ENCODE measurements at places on chromosomes 4 and X.
A peak's percentile ranks its signal among the peaks of the same experiment; 100 is the strongest.

DNA sequence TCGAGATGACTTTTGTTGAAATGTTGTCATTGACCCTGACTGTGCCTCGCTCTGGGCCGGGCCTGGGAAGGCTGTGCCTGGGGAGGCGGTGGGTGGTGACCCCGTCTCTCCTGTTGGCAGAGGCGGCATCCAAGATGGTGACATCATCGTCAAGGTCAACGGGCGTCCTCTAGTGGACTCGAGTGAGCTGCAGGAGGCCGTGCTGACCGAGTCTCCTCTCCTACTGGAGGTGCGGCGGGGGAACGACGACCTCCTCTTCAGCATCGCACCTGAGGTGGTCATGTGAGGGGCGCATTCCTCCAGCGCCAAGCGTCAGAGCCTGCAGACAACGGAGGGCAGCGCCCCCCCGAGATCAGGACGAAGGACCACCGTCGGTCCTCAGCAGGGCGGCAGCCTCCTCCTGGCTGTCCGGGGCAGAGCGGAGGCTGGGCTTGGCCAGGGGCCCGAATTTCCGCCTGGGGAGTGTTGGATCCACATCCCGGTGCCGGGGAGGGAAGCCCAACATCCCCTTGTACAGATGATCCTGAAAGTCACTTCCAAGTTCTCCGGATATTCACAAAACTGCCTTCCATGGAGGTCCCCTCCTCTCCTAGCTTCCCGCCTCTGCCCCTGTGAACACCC is 36.4 kb downstream of the HTRA3 start:
- no peak for DNase-seq

DNA sequence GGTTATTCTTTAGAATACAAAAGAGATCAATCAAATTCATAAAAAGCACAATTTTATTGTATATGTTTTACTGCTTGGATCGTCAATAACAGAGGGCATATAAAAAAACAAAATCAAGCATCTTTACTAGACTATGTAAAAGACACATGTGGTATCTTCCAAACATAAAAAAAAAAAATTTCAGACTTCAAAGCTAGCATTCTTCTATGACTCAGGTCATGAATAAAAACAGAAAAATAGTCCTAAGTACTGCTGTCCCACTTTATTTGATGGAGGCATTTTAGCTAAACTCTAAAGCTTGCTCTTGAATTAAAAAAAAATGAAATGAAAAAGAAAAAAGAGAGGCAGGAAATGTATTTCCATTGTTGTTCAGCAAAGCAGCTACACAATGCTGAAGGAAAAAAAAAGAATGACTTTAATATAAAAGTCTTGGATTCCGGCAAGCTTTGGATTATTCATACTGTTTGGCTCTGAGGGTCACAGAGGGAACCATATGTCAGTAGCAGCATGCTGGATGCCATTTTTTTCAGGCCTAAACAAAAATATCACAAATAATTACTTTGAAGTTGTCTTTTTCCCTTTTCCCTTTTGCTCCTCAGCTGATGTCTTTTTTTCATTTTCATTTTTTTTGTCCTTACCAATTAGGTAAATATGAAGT is 249.1 kb upstream of the DIAPH2 start:
- no peak for DNase-seq

GRCh38 chr4:47167081-47168035 is 136.0 kb downstream of the GABRB1 start:
- no peak for DNase-seq

DNA sequence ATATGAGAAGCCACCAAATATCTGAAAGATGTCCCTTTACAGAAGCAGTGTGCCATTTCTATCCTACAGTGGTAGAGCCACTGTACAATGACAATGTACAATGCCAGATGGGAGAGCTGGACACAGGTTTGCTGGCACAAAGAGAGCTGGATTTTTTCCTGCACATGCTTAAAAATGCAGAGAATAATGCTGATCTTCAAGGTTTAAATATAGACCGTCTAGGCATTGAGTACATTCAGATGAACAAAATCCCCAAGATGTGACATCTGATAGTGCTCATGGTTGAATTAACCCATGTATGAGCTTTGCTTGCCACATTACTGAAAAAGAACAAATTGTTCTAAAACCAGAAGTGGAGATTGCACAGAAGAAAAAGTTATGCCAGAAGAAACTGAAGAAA is 11.7 kb downstream of the ADGRL3 start:
- no peak for DNase-seq

DNA sequence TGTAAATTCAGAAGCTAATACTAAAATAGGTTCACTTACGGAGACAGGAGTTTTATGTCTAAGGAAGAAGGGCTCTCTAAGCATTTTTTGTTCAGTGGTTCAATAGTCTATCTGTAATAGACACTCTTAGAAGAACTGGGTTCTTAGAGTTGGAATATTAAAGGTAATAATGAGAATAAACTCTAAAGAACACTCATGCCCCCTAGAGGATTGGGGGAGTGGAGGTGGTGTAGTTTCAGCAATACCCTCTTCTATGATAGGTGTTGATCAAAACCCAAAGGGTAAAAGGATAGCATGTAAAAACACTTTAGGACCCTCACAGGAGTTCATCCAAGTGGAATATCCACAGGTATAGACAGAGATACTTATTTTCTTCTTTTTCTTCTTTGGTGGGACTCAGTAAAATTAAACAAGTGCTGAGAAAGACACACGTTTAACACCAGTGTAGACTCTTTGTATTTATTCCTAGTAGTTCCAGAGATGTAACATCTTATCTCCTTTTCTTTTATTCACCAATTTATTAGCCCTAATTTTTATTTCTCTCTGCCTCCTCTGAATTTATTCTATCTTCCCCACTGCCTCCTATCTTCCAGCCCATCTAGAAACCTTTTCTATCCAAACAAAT is 25.7 kb upstream of the MND1 start:
- peak; percentile 15 for DNase-seq

- no peak for DNase-seq
Measured at GRCh38 chr4:101355767-101356702, 8.7 kb upstream of the PPP3CA start.
